Kidney glomerular epithelial cell (primary cell): ENCODE measurements at places on chromosomes 4 and X.

- DNase-seq, result no peak
These were observed 465.5 kb upstream of the HS3ST1 start for GRCh38 chr4:11894221-11894620.

GRCh38 chr4:1239950-1240307 lies 9.0 kb downstream of the CTBP1 start:
- no peak for DNase-seq

DNA sequence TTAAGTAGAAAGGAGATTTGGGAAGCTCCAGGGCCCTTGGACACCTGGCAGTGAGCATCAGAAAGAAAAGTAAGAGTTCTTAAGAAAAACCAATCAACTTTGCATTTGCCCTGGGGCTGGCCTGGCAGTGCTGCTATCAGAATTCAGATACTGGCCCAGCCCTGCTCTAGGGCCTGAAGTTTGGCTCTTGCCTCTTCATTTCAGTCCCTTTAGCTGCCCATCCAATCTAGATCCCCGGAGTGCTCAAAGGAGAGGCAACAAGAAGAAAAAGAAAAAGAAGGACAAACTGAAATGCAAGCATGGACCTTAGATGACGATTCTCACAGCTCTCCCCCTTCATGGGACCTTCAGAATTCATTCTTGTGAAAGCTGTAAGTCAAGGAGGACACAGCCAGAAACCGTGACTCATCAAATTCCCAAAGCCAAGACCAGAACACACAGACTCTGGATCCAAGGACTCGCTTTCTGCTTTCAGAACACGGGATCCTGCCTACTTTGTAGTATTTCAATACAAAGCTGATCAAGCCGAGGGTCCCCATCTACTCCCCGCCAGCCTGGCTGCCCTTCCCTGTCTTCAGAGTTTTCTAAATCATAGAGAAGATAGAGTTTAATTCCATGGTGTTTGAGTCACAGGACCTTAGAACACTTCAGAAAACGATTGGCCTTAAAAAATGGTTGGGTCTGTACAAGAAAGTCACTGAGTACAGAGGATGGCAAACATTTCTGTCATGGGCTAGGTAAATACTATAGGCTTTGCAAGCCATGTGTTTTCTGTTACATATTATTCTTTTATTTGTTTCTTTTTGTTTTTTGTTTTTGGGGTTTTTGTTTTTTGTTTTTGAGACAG lies 103.7 kb downstream of the RBM47 start:
- peak; percentile 75 for DNase-seq

GRCh38 chr4:46393606-46394005 lies 3.7 kb upstream of the GABRA2 start:
- no peak for DNase-seq

DNA sequence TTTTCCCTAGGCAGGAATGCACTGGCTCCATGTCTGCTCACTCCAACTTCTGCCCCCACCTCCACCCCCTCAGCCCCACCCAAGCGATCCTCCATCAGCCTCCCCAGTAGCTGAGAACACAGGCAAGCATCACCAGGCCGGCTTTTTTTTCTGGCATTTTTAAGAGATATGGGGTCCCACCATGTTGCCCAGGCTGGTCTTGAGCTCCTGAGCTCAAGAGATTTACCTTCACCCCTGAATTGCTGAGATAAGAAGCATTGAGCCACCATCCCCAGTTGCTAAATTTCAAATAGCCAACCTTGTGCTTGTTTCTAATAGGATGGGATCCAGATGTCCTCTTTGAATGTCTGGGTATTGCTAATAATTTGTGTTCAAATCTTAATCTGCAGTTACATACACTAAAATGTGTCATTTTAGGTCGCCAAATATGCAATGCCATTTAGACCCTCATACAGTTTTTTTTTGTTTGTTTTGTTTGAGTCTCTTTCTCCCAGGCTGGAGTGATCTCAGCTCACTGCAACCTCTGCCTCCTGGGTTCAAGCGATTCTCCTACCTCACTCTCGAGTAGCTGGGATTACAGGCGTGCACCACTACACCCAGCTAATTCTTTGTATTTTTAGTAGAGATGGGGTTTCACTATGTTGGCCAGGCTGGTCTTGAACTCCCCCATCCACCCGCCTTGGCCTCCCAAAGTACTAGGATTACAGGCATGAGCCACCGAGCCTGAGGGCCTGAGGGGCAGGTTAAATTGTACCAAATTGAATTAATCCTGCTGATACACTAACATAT lies 8.8 kb downstream of the LARP7 start:
- no peak for DNase-seq

DNA sequence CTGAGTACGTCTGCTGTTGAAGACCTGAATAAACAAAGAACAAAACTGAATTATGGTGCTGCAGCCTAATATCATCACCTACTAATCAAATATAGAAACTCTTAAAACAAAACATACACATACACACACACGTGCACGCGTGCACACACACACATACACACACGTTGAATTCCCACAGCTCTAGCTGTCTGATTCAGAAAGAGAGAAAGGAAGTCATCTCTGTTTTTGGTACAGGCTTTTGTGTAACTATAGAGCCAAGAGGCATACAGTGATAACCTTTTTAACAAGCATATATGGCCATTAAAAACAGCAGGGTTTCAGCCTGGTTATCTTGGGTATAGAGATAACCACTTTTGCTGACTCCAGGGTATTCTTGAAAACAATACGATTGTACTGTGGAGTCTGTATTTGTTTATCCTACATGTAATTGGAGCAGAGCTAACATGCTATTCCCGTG lies 823.2 kb downstream of the CCSER1 start:
- no peak for DNase-seq

GRCh38 chr4:75018811-75019479 lies 86.0 kb downstream of the PARM1 start:
- no peak for DNase-seq

- no peak for DNase-seq
These were observed 44.8 kb downstream of the RBPJ start for GRCh38 chr4:26365537-26366150.

DNA sequence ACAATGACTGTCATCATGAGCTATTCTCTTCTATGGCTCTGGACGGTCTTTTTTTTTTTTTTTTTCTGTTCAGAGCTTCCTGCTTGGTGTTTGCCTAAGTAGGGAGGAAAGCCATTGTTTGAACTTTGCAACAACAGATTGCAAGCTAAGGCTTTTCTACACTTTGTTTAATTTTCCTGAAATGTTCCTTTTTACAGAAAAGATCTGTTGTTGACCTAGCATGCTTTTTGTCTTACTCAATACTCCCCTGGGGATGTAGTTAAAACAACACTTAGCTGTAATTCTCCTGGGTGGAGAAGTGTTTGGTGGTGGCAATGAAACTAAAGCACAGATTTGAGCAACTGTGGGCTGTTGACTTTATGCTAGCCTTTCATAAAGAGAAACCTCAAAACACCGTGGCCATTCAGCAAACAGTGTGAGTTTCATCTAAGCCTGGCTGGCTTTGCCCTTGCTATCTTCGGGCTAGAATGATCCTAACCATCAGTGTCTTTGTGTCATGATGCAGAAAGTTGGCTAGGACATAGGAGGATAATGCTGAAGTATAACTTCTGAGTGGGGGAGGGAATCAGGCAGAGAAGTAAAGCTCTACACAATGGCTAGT lies 110.5 kb downstream of the ANXA3 start:
- DNase-seq, result no peak

DNA sequence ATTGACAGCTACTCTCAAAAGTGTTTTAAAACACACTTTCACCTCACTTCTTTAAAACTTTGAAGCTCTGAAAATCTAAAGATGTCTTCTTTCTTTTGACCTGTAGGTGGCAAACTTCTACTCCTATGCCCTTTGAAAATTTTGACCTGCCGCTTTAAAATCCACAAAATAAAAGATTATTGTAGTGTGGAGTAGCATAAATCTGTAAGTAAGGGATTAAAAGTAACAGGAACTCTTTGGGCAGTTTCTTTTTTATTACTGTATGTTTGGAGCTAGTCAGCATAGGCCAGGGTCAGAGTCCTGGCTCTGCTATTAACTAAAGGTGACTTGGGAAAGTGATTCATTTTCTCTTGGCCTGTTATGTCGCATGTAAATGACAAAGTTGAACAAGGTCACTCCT lies 25.5 kb downstream of the BBS12 start:
- peak; percentile 54 for DNase-seq

DNA sequence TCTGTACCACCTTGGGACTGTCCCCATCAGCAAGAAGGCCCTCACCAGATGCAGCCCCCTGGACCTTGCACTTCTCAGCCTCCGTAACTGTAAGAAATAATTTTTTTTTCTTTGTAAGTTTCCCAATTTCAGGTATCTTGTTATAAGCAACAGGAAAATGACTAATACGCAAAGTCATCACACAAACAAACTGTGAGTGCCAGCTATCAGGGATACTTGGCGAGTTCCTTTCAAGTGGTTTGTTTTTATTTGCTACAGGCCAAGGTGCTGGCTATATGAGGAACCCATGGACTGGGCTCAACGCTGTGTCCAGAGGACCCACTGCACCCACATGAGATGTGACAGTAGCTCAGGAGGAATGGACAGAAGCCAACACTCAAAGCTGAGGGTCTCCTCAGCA lies 11.5 kb upstream of the GPM6B start:
- no peak for DNase-seq

DNA sequence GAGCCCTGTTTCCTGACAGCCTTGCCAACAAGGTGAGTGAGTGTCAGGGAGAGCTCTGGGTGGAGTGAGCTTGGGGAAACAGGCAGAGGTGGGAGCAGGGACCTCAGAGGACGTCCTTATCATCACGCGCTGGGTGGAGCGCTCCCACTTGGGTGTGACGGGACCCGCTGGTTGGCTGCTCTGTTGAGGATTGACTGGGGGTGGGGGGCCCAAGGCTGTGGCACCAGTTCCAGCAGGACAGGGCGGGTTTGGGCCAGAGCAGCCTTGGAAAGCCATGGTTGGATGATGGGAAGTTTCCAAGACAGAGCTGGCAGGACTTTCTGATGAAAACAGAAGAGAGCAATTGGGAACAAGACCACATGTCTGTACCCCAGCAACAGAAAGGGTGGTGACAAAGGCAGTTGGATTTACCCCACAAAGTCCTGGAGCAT lies 3.0 kb upstream of the PCGF3 start:
- no peak for DNase-seq

DNA sequence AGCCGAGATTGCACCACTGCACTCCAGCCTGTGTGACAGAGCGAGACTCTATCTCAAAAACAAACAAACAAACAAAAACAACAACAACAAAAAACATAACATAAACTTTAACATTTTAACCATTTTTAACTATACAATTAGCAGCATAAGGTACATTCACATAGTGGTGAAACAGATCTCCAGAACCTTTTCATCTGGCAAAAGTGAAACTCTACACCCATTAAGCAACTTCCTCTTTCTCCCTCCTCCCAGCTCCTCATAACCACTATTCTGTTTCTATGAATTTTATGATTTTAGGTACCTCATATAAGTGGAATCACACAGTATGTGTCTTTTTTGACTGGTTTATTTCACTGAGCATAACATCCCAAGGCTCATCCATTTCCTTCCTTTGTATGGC lies 103.6 kb downstream of the FAM13A start:
- DNase-seq, result no peak

GRCh38 chr4:173174594-173175012 lies 6.0 kb downstream of the GALNT7 start:
- DNase-seq, result no peak

GRCh38 chr4:620201-620600 lies 5.2 kb upstream of the PDE6B start:
- DNase-seq, result no peak

DNA sequence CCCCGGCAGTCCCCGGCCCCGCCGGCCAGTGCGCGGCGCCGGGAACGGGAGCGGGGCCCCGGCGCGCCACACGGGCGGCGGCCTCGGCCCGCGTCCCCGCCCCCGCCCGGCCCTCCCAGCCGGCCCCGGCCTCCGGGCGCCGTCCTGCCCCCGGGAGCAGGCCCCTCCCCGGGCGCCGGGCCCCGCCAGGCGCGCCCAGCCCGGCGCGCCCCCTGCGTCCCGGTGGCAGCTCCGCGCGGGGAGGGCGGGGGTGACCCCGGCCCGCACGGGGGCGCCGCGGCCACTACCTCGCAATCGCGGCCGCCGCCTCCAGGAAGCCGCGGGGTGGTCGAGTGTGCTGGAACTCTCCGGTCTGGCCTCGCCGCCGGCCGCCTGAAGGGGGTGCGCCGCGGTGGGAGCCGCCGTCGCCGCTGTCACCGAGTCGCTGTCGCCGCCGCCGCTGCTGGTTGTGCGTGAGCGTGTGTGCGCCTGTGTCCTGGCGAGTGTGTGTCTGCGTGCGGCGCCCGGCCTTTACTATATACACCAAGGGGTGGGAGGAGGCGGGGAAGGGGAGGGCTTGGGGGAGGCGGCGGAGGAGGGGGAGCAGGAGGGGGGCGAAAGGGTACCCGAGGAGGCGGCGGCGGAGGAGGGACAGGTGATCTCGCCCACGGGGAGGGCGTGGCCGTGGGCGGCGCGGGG lies at the start of gene RAI2:
TSS of gene RAI2 (minus strand) at position 488 of the 678 bp plus-strand sequence. CDS start 59,288 bp downstream, outside the sequence.
- DNase-seq, result no peak

DNA sequence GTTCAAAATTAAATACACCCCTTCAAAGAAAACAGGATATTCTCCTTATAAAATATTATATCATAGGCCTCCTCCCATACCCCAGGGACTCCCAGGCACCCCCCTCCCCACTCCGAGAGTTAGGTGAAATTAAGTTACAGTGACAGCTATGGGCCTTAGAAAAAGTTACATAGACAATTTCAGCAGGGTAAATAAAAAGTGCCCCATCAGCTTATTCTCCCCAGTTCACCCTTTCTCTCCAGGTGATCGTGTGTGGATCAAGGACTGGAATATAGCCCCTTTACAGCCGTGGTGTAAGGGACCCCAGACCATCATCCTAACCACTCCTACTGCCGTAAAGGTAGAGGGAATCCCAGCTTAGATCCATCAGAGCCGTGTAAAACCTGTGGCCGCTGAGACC lies 147.6 kb upstream of the FGF16 start:
- DNase-seq, result no peak

DNA sequence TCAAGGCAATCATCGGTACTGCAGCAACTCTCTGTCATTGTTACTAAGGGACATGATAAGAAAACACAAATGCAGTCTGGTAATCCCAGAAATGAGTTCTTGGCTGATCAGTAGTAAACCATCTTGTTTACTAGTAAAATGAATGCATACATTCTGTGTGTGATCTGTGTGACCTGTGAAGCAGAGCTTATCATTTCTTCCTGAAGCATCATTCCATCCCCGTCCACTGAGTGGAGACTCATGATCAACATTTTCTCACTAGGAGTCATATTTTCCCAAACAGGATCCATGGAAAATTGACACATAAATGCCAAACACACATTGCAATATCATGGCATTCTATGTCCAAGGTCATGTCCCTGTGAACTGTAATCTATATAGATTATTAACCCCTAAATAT lies 226.1 kb downstream of the ANKRD50 start:
- no peak for DNase-seq
